Fibroblast of lung (primary cell): ENCODE measurements at places on chromosomes 5 and 9. TPM values are rescaled to one million over a fixed set of nuclear protein-coding genes. Genes with fewer than 3 reads are reported as not detected.

Gene MLLT3
- total RNA-seq, result 36.5 and 43.8 TPM in 2 replicates

Gene SHB
- total RNA-seq, result 12.6 and 13.9 TPM in 2 replicates

DNA sequence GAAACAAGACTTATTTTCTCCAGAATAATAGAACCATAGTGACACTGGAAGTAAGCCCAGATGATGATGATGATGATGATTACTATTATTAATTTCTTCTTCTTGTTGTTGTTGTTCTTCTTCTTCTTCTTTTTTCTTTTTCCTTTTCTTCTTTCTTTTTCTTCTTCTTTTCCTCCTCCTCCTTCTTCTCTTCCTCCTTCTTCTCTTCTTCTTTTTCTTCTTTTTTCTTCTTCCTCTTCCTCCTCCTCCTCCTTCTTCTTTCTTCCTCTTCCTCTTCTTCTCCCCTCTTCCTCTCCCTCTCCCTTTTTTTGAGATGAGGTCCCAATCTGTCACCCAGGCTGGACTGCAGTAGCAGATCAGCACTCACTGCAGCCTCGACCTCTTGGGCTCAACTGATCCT lies 40.5 kb upstream of the RUFY1 start:
- no peaks in the 10 kb centered on the region for H3K27me3 ChIP-seq
- no peaks in the 10 kb centered on the region for H3K4me1 ChIP-seq
- no peak for DNase-seq
- no peak overlapping the region for H3K4me3 ChIP-seq
- H3K27ac ChIP-seq, result no peak overlapping the region

GRCh38 chr5:172959824-172960799 lies 888 bp downstream of the RPL26L1 start:
- no peaks in the 10 kb centered on the region for H3K36me3 ChIP-seq
- H3K27me3 ChIP-seq, result no peaks in the 10 kb centered on the region
- no peak for DNase-seq
- peaks cover 12% of the 10 kb centered on the region for H3K4me1 ChIP-seq
- H3K4me3 ChIP-seq, result peak overlapping the region; percentile 100

Gene EDIL3
- 9.2 and 12.1 TPM in 2 replicates for total RNA-seq

DNA sequence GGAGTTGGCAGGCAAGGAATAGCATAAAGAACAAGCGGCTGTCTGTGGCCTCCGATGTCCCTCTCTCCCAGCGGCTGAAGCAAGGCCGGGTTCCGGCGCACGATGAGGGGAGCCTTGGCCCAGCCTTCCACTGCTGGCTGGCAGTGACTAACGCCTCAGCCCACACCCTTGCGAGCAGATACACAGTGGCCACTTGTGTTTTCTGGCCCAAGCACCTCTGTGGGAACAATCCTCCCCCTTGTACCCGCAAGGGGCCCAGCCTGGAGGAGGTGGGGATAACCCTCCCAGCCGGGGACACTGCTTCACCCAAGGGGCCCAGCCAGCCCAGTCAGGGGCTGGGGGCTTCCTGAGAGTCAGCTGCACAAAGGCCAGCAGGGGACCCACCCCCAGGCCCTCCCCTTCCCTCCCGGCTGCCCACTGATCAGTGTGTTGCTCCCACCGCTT lies 23.2 kb downstream of the STK10 start:
- H3K27ac ChIP-seq, result peak overlapping the region; percentile 51
- H3K4me1 ChIP-seq, result peaks cover 14% of the 10 kb centered on the region

Gene CCDC192
- total RNA-seq, result not detected in 2 replicates
